ENCODE measurements at places on chromosomes 7 and 10.

- DNase-seq: peak; percentile 6
Measured at GRCh38 chr10:60944058-60944909, at the start of gene RHOBTB1. TSS of gene RHOBTB1 (minus strand) at chr10:60944185. CDS start at chr10:60911542, 32,643 bp downstream.

DNA sequence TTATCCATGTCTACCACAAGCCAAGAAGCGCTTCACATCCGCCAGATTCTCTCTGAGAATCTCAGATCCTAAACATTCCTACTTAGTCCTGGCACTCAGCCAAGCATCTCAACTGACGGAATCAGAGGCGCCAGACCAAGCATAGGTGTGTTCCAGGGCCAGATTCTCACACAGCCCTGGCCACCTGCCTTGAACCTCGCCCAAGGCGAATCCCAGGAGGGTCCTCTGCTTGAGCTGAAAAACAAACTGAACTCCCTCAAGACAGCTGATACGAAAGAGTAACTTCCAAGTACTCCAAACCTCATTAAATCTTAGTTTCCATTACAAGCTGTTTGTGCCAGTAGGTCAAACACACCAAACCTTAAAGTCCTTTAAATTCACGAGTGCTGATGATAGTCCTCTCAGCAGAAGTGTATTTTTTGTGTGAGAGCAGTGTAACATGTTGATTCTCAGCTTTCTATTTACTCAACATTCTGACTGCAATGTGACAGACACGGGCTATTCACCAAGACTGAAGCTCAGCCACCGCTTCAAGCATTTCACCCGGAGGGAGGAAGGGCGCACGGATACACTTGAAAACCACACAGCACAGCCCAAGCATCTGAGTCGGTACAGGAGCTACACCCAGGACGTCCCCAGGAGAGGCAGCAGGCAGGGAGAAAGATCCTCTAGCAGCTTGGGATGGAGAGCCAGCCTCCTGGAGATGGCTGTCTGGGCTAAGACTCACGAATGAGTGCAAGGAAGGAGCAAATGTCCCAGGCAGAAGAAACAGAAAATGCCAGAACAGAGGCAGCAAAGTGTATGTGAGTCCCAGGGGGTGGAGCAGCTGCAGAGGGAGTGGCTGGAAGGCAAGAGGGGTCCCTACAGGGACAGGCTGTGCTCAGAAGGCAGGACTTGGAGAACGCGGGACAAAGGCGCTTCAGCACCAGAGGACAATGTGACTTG is 6.0 kb downstream of the PARD3 start:
- DNase-seq: no peak

- no peak for DNase-seq
Measured at GRCh38 chr7:122887198-122887597, 938 bp upstream of the CADPS2 start.

- DNase-seq: no peak
Measured at GRCh38 chr10:14698111-14698828, 76.4 kb downstream of the FAM107B start.

GRCh38 chr10:121597504-121598262 is 561 bp downstream of the FGFR2 start:
- no peak for DNase-seq

DNA sequence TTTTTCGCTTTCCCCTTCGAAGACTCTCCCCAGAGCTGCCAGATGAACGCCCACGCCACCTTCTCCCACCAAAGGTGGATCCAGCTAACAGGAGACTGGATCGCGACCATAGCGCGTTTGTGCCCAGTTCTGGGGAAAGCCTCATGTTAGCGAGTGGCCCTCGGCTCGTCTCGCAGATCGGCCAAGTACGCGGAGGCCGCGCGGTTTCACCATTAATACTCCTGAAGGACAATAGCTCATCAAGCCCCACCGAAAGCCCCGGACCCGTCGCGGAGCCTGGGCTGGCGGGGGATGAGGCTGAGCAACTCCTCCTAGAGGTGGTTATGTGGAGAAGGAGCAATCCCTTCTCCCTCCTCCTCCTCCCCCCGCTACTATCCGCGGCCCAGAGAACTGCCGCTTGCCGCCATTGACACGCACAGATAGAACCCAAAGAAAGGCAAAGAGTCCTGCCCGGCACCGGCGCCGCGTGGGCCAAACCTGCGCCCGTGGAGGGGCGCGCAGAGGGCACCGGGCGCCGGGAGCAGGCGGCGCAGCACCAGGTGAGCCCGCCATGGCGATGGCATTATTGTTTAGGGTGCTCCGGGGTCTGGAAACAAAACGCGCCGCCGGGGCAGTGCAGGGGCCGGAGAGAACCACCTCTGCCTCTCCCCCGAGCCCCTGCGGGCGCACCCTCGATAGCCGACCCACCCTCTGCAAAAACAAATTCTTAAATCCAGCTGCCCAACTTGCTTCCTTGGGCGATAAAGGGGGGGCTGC is at the start of gene MACROH2A2:
MACROH2A2 (plus strand) TSS at position 385 of the 756 bp plus-strand sequence. CDS start 22,813 bp downstream, outside the sequence.
- no peak for DNase-seq

DNA sequence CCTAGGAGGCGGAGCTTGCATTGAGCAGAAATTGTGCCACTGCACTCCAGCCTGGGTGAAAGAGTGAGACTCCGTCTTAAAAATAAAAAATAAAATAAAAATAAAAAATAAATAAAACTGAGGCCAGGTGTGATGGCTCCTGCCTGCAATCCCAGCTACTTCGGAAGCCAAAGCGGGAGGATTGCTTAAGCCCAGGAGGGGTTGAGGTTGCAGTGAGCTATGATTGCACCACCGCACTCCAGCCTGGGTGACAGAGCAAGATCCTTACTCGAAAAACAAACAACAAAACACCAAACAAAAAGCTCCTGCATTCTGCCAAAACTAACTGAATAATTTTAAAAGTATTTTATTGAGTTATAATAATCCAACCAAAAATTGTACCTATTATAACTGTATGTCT is 36.2 kb downstream of the AGAP4 start:
- DNase-seq: no peak

- DNase-seq: peak; percentile 91
Measured at GRCh38 chr10:101060036-101060950, 1.5 kb upstream of the KAZALD1 start.

GRCh38 chr7:11709196-11709595 is 122.8 kb downstream of the THSD7A start:
- DNase-seq: no peak

- DNase-seq: no peak
Measured at GRCh38 chr7:139991269-139991666, 71.5 kb downstream of the PARP12 start.

DNA sequence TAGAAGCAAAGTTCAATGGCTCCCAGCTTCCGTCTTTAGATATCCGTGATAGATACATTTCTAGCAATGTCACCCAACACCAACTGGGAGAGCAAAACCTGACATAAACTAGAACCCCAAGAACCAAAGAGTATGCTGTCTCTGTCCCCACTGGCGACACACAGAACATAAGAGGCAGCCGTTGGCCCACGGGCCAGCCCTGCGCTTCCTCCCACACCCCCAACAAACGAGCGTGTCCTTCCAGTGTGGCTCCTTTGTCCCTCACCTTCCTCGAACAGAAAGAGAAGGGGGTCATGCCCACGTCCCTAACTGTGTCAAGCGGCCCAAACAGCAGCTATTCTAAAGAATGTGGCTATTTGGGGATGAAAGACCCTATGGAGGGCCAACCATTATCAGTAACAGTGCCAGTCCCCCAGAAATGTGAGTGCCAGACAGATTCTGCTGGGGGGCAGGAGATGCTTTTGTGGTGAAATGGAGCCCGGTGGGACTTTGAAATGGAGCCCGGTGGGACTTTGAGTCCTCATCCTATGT is 171.9 kb downstream of the USP6NL start:
- DNase-seq: no peak

GRCh38 chr7:133190172-133190528 is 62.7 kb upstream of the EXOC4 start:
- DNase-seq: no peak

GRCh38 chr7:147774461-147774860 is 816.1 kb upstream of the C7orf33 start:
- DNase-seq: no peak

GRCh38 chr7:121330053-121330833 is 1.4 kb downstream of the WNT16 start:
- DNase-seq: no peak

DNA sequence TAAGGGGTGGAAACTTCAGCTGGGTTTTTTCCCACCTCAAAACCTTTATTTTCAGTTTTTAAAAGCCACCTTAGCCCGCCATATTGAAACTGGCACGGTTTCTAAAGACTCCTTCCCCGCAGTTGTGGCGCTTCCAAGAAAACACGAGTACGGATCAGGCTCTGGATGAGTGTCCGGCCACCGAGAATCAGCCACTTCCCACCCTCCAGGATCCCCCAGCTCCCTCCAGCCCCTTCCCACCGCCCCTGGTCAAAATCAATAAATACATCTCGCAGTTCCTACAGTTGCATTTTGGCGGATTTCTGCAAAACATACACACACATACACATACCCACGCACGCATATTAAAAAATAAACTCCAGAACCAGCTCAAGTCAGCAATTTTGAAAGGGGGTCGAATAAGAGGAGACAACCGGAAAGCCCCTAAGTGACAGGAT is 1.1 kb downstream of the SFMBT2 start:
- no peak for DNase-seq

- DNase-seq: no peak
Measured at GRCh38 chr7:96388620-96389383, 66.9 kb upstream of the SLC25A13 start.

- DNase-seq: no peak
Measured at GRCh38 chr10:116105264-116105663, 167.7 kb downstream of the GFRA1 start.

DNA sequence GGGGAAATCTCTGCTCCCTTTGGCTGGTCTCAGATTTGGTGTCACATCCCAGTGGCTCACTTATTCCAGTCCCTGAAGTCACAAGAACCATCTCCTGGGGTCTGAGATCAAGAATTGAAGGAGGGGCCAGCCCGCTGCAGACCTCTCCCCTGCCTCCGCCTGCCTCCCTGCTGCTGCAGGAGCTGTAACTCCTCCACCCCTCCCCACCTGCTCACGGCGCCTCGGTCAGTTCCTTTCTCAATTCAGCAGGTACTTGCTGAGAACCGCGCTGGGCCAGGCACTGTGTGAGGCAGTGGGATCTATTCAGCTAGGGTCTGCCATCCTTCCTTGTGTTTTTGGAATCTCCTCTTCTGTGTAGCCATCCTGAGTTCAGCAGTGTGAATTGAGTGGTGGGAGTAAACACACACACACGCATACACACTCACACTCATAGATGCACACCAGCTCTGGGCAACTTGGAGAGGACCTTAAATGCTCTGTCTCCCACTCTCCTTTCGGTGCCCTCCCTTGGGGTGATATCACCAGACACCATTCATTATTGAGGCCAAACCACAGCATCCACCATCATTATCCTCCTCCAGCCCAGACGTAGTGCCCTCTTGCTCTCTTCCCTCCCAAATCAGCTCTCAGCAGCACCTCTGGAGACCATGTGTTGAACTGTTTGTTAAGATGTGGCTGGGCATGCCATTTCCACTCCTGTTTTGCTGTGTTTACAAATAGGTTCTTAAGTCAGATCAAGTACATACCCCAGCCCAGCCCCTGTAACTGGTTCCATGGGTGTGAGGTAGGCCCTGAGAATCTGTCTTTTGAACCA is 22.0 kb upstream of the ANKRD2 start:
- DNase-seq: no peak

Data from activated gamma-delta T cell treated with Interleukin-2 at 50 U/mL for 16 hours (primary cell).